Suppressor macrophage (primary cell): ENCODE measurements at places on chromosomes 2 and 18.
A peak's percentile ranks its signal among the peaks of the same experiment; 100 is the strongest.

GRCh38 chr2:237639052-237639835 lies 11.9 kb downstream of the LRRFIP1 start:
- DNase-seq: peak; percentile 38

DNA sequence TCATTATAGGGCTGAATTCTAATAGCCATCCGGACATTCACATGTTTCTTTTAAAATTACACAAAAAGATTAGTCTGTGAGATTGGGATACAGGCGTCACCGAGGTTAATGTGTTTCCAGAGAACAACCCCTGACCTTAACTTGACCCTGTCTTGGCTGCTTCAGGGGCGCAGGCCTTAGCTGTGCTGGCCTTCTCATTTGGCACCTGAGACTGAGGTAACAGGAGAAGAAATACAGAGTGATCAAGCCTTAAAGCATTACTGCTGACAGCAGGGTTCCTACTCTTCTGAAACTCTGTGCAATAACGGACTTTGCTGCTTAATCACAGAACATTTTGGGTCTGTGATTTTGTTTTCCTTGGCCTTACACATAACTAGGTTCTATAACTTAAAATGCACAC lies 92.6 kb downstream of the RAPH1 start:
- no peak for DNase-seq

DNA sequence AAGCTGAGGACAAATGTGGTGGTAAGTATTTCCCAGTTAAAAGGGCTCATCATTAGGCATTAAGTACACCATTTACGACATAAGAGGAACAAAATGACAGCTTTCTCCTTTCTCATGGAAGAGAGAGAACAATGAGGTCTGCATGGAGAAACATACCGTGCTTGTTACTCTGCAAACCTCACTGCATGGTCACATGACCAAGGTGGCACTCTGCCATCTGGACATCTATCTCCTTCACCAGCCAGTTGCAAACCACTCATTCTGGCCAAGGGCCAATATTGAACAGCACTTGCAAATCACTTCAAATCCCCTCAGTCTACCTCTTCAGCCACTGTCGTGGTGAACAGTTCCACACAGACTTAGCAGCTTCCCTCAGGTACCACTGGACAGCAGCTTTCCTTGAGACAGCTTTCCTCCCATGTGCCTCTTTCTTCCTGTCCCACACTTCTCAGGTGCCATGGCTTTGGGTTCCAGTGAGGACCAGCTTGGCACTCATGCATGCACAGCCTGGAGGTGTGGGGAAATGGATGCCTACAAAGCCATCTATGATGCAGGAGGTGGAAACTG lies 29.5 kb upstream of the DPP4 start:
- DNase-seq: no peak

GRCh38 chr2:236862961-236863728 lies 222.5 kb upstream of the COPS8 start:
- peak; percentile 41 for DNase-seq

DNA sequence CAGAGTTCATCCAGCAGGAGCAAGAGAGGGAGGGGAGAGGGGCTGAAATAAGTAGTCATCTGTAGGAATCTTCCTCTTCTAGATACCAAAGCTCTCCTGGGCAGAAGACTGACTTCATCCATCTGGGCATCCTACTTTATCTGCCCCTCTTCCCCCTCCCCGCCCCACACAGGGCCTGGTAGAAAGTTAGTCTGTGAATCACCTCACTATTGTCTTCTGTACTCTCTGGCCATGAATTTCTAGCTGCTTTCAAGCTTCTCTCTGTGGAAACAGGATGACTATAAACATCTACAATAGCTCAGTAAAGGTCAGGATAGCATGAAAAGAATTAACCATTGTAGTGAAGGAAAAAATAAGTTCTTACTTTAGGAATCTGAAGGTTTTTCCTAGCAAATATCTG lies 47.7 kb upstream of the RNU4ATAC start:
- DNase-seq: no peak

GRCh38 chr2:157894694-157895435 lies 18.7 kb upstream of the ACVR1 start:
- peak; percentile 19 for DNase-seq

DNA sequence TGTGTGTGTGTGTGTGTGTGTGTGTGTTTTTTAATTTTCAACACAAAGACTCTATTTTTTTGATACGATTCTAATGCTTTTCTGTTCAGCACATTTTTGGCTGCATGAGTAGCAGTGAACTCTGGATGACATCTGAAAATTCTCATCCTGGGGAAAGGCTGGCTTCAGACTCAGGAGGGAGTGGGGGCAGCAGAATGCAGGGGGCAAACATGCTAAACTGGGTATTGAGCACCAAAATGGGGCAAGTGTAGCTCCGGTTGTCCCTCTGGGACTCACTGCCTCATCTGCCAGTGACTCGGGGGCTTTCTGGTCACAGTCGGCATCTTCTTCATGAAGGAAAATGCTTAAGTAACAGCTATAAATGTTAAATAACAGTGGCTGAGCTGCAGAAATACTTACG lies 116.8 kb upstream of the PID1 start:
- no peak for DNase-seq

DNA sequence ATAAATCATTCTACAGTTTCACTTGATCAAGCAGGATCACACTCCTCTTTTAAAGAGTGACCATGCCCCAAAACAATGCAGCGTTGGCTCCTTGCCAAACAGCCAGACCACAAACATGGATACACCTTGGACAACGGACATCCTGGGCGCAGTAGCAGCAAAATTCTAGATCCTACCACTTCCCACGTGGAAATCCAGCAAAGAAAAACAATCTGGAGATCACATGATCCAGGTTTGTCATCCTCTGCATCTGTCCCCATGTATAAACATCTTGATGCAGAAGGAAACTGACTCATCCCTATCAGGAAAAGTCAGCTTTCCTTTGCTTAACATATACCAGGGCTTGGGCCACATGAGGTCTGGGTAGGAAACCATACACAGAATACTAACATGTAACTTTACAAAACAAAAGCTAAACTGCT lies 53.1 kb downstream of the ZNF521 start:
- DNase-seq: peak; percentile 63

DNA sequence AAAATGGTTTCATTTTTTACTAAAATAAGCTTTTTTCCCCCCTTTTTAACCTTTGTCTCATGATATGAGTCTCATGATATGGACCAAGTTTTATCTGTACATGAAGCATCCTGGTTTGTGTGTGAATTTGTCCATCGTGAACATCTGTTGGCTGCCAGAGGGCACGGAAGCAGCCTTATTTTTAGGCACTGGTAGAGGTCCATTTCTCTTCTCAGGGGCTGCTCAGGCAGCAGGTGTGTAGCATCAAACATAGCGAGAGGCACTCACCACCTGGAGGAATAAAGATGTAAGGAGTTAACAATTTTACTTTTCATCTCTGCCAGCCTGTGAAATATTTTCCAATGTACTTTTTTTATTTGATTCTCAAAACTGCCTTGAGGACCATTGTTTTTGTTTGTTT lies 134.5 kb downstream of the RHBDD1 start:
- DNase-seq: no peak

DNA sequence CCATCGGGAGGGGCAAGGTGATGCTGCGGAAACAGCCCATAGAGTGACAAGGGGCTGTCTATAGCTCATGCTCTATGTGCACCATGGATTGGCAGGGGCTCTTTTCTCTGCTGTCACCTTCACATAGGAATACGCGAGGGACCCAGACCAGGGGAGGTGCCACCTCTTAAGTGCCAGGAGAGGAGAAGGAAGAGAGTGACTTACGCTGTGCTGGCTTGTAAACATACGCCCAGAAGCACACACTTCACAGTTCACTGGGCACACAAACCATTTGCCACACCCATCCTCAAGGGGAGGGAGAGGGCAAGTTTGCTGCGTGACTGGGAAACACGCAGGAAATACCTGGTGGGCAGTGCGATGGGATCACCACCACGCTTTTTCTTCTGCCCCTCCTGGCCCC lies 65.1 kb upstream of the GPR45 start:
- no peak for DNase-seq

- no peak for DNase-seq
These were observed 10.7 kb downstream of the LPIN1 start for GRCh38 chr2:11757101-11757500.

DNA sequence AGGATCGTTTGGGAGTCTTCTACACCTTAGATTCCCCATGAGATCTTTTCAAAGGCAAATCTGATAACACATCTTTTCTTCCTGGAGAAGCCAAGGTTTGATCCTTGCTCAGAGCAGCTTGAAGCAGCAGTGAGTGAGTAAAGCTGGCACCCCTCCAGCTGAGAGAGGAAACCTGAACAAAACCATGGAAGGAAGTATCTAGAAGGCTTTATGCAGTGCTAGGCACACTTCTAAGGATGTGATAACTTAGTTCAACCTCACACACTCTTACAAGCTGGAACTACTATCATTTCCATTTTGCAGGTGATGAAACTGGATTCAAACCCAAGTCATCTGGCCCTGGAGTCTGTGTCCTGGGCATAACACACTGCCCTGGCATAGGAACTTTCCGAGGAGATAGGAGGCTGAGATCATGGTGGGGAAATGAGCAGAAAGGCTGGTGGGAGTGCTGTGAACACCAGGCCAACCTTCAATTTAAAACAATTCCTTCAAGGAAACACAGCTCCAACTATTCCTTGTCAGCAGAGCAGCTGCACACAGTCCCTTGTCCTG lies 71.2 kb downstream of the CTAGE1 start:
- no peak for DNase-seq

- DNase-seq: no peak
These were observed 353.8 kb downstream of the PARD3B start for GRCh38 chr2:204898928-204899640.

DNA sequence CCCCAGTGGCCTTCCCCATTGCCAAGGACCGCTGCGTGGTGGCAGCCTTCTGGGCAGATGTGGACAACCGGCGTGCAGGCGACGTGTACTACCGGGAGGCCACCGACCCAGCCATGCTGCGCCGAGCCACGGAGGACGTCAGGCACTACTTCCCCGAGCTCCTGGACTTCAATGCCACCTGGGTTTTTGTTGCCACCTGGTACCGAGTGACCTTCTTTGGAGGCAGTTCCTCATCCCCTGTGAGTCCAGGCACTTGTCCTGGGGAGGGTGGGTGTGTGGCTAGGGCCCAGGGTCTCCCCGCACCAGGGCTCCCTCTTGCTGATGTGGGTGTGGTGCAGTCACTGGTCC lies 31.9 kb downstream of the SNED1 start:
- no peak for DNase-seq

GRCh38 chr2:139369423-139370409 lies 589.5 kb upstream of the NXPH2 start:
- DNase-seq: no peak

DNA sequence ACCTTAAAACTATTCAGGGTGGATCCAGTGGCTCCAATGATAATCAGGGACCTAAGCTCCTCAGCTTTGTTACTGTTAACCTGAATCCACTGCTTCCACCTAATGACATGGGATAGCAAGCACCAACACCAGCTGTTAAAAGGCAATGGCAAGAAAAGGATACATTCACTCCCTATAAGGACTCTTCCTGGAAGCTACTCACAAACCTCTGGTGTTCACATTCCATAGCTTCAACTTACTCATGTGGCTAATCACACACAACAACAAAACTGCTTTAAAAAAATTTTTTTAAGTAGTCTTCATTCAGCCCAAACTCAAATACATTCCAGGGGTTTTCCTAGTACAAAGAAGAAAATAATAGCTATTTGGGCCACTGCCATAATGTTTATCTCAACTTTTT lies 24.5 kb downstream of the ROCK2 start:
- no peak for DNase-seq

DNA sequence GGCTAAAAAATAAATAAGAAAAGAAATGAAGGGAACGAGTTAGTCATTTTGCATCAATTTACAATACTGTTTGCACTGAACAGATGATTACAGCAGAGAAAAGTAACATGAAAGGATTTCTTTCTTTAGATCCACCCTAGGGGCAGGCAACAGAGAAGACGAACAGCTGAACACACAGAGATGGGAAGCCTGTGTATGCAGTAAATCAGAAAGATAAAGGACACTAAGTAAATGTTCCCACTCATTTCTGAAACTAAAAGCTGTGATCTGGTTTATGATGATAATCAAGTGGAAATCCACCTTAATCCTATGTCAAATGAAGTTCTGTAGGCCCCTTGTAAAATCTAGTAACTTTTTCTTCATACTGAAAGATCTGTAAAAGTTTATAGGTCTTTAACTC lies 54.2 kb downstream of the AKAIN1 start:
- no peak for DNase-seq

DNA sequence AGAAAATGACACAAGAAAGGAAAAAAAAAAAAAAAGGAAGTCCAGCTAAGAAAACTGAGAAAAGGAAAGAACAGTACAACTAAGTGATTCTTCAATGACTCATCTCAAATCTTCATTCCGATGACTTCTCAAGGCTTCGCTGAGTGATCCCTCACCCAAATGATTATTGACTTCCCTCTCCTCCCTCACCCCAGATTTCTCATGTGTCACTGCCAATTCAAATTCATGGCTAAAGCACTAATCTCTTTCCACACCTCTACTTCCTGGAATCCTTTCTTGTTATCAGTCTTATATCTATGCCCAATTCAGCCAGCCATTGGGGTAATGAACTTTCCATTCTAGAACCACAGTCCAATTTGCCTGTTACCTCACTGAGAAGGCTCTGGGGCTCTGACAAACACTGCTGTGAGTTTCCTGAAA lies 7.2 kb upstream of the ABCB11 start:
- DNase-seq: peak; percentile 71

- peak; percentile 27 for DNase-seq
These were observed 89.3 kb downstream of the PDE11A start for GRCh38 chr2:177983183-177983788.
